ENCODE measurements at places on chromosomes 11 and 22. TPM values are rescaled to one million over a fixed set of nuclear protein-coding genes. Genes with fewer than 3 reads are reported as not detected.

Gene UQCR10
- total RNA-seq: 122 TPM

GRCh38 chr22:50032941-50033601 is 20.5 kb upstream of the IL17REL start:
- DNase-seq: no peak

- DNase-seq: no peak
These were observed 1.1 kb upstream of the RAC2 start for GRCh38 chr22:37244922-37245722.

Gene PARVG
- total RNA-seq: 14.1 TPM

DNA sequence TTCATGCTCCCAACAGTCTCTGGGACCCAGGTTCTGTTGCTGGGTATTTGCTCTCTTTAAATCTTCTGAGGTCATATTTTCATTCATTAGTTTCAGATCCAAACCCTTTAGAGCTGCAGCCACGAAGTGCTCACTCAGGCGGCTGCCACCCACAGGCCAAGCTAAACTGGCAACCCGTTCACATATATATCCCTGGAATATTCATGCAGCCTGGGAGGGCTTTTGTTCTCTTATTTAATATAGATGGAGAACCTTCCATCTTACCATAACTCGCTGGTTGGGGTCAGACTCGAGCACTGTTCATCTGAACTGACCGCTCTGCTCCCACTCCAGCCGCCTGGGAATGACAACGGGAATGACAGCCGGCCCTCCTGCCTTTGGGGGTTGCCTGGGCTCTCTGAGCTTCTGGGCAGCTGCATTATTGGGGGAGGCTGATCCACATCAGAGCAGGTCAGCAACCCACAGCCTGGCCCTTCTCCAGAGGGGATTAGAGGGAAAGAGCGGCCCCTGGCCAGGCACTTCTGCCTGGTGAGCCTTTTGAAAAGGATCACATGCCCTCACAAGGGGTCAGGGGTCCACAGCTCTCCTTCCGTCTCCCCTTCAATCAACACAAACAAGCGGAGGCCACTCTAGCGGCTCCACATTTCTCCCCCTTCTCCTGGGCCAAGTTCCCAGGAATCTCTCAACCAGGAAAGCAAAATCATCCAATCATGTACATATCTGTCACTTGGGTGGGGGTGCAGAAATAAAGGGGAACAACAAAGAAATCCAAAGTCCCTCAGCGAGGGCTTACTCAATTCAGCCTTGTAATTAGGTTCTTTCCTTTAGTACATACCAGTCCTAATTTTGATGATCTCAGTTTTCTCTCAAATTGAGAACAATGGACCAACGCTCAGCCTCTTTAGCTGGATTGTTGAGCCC is 11.8 kb downstream of the TMEM184B start:
- no peak for DNase-seq

- no peak for DNase-seq
These were observed 2.5 kb downstream of the PCSK7 start for GRCh38 chr11:117229411-117229810.

- DNase-seq: no peak
These were observed 50.6 kb downstream of the LGR4 start for GRCh38 chr11:27421819-27422494.

All from testis (tissue), 5 donors.